Cardiac septum (tissue), 1 donor: ENCODE measurements at places on chromosomes 4 and X. TPM values are rescaled to one million over a fixed set of nuclear protein-coding genes. Genes with fewer than 3 reads are reported as not detected.

GRCh38 chrX:413322-414201 is 26.9 kb upstream of the PPP2R3B start:
- peak; percentile 81 for DNase-seq

GRCh38 chr4:8201321-8201781 is 2.3 kb downstream of the SH3TC1 start:
- DNase-seq: no peak

- DNase-seq: no peak
Observed at GRCh38 chr4:177155454-177155853, 154.2 kb upstream of the NEIL3 start.

DNA sequence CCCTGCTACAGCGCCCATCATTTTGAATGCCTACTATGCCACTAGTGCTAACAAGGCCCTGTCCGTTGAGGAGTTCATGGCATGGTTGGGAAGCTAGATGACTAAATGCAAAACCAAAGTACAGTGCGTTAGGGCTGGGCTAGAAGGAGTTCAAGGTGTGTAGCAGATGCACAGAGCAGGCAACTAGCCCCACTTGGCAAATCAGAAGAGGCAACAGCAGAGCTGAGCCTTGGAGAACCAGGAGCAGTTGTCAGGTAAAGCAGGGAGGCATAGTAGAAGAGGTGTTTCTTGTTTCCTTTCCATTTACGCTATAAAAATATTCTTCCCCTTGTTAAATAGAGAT is 146.6 kb upstream of the CPEB2 start:
- DNase-seq: no peak

DNA sequence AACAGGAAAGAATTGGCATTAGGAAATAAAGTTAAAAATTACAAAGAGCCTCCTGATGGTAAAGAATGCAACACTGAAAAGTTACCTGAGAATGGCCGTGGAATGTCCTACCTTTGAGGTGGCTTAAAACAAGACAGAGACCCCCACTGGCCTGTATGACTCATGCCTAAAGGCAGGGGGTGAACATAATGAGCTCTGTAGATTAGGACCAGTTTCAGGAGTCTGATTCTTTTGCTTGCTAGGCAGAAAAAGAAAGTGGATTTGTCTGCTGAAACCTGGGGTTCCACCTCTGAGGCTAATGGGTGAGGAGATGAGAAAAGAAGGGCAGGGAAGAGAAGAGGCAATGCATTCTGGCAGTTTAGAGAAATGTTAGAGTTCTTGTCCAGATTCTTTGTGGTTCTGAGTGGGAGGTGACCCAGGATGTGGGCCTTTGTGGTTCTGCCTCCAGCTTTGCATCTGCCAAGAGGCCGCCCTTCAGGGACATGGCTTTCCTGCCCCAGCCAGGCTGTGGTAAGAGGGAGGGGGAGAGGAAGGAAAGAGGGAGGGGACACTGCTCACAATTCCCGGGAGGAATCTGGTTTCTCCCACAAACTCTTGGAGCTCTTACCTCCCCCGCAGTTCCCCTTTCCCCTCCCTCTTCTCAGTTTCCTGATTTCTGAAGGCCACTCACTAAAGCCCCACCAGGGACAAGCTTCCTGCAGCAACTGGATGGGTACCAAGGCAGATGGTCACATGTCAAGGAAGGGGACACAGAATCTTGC is 109.6 kb downstream of the EFNB1 start:
- no peak for DNase-seq

Gene SSX2
- total RNA-seq: not detected

Gene CXCL5
- 0.16 TPM for total RNA-seq

- no peak for DNase-seq
Observed at GRCh38 chrX:70174754-70175153, 2.5 kb upstream of the DGAT2L6 start.

DNA sequence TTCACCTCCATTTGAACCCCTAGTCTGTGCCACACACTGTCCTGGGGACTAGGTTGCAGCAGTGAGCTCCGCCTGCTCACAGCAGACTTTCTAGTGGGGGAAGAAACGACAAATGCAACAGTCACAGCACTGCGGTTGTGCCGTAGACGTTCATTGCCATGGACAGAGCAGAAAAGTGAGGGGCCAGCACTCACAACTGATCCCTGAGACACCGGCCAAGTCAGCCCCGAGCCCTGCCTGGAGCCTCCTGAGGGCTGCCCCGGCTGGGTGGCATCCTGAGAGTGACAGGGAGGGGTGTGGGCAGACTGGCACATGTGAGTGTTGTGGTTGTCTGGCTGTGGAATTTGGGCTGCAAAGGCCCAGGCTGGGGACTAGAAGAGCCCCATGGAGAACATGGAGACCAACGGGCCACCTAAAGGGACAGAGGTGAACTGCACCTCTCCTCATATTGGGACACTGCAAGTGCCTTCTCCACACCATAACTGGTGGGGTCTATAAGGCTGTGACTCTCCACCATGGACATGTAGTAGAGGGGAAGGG is 4.6 kb downstream of the DUSP9 start:
- no peak for DNase-seq

Gene ADH6
- total RNA-seq: not detected

- DNase-seq: no peak
Observed at GRCh38 chr4:184851200-184851541, 25.4 kb upstream of the ACSL1 start.

- DNase-seq: no peak
Observed at GRCh38 chrX:48604701-48605100, 7.4 kb downstream of the WDR13 start.

DNA sequence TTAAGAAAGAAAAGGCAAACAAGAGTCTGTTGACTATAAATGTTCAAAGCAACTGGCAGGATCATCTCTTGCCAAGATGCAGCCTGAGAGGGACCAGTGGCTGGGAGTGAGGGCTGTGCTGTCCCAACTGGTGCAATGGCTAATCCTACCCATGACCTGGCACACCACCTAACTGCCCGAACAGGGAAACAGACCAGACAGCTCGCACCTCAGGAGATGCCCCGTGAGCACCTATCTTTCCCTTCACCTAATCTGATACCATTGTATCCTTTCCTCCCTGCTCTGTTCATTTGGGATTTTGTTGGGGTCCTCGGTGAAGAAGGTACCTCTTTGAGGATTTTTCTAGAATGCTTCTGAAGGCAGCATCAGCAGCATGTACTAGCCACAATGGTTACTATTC is 206.5 kb upstream of the MAMLD1 start:
- no peak for DNase-seq

GRCh38 chrX:31271615-31272471 is 200.0 kb upstream of the FTHL17 start:
- DNase-seq: no peak

Gene DUX4
- total RNA-seq: not detected

Gene CT45A6
- total RNA-seq: not detected

Gene CENPVL2
- total RNA-seq: not detected

DNA sequence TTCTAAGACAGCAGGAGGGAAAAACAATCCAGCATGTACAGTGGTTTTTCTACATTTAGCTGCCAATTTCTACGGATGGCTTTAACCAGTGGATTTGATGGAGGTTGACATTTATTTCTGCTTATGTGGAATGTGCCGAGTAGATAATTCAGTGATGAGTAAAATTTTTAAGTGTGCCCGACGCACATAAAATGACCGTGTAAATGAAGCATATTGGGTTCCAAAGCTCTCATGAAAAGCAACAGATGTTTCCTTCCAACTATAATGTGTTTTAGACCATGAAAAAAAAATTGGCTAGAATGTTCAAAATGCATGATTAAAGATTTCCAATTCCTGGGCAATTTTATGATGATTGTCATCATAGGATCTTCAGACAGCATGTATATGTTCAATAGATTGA is 14.1 kb downstream of the INPP4B start:
- no peak for DNase-seq

Gene NUDT10
- 0.35 TPM for total RNA-seq

Gene CSAG1
- total RNA-seq: not detected

DNA sequence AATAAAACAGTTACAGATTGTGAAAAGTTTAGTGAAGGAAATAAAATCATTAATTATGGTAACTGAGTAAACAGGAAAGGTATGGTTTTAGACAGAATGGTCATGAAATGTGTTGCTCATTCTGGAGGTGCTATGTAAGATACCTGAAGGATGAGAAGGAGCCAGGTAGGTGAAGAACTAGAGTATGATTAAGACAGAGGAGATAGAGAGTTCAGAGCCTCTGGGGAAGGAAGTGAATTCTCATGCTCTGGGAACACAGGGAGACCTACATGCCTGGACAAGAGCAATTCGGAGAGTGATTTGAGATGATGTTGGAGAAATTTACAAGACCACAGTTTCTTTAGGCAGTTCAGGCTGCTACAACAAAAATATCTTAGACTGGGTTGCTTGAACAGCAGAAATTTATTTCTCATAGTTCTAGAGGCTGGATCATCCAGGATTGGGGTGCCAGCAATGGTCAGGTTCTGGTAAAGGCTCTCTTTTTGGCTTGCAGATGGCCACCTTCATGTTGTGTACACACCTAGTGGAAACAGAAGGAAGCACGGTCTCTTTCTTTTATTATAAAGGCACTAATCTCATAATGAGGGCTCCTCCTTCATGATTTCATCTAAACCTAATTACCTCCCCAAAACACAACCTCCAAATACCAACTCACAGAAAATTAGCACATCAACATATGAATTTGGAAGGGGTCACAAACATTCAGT is 1416.1 kb downstream of the PCDH7 start:
- DNase-seq: no peak

DNA sequence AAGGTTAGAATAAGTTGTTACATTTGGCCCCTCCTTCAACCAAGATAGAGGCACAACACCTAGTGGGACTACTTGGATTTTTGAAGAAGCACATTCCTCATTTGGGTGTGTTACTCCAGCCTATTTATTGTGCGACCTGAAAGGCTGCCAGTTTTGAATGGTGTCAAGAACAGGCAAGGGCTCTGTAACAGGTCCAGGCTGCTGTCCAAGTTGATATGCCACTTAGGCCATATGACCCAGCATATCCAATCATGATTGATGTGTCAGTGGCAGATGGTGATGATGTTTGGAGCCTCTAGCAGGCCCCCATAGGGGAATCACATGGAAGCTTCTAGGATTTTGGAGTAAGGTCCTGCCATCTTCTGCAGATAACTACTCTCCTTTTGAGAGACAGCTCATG is 35.5 kb upstream of the UGT2B4 start:
- DNase-seq: no peak

GRCh38 chr4:151276787-151277562 is at the start of gene PRSS48:
Gene PRSS48, plus strand, starts transcription at chr4:151277161. Its CDS starts 12 bp downstream, at chr4:151277173.
- DNase-seq: peak; percentile 78

DNA sequence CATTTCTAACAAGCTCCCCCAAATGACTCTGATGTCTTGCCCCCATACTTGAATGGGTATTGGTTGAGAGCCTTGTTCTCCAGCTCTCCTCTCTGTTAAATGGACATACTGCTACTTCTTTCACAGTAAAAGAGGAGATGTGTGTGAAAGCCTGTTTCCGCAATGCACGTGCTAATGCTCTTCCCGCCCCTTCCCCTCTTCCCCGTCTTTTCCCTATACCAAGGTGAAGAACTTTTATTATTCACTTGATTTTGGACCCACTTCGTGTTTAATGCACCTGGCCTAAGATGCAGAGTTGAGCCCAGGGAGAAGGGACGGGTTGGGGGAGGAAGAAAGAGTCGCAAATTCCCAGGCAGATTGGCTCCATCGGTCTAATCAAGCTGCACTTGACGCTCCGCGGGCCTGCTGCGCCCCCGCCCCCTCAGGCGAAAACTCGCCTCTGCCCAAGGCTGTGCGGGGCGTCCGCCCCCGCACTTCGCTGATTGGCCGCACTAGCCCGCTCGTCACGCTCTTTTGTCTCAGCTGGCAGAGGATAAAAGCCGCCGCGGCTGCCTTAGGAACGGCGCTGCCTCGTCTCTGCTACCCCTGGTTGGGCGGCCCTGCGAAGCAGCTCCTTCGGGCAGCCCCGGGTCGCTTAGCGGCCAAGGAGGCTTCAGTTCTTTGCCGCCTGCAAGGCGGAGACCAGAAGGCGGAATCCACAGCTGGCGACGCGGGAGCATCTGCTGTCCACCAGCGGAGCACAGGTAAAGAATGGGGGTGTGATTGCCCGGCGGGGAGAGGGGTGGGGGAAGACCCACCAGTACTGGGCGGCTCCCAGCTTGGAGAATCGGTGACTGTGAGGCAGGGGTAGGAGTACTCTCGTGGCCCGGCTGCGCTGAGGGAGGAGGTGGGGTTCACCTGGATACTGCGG is at the start of gene ZCCHC12:
ZCCHC12 (plus strand) TSS at position 562 of the 910 bp plus-strand sequence. CDS start 1,421 bp downstream, outside the sequence.
- no peak for DNase-seq

GRCh38 chr4:188029114-188029513 is 33.5 kb downstream of the ZFP42 start:
- DNase-seq: no peak
